Right hindlimb (tissue), 1 donor: ENCODE measurements at places on chromosomes 5 and 9.

GRCh38 chr5:43017428-43017815, 22.7 kb downstream of the ANXA2R start:
- no peak for DNase-seq

GRCh38 chr9:38006163-38006562, 62.9 kb downstream of the SHB start:
- no peak for DNase-seq

- DNase-seq = no peak
Measured at GRCh38 chr9:107008011-107008410, 145.0 kb downstream of the ZNF462 start.

DNA sequence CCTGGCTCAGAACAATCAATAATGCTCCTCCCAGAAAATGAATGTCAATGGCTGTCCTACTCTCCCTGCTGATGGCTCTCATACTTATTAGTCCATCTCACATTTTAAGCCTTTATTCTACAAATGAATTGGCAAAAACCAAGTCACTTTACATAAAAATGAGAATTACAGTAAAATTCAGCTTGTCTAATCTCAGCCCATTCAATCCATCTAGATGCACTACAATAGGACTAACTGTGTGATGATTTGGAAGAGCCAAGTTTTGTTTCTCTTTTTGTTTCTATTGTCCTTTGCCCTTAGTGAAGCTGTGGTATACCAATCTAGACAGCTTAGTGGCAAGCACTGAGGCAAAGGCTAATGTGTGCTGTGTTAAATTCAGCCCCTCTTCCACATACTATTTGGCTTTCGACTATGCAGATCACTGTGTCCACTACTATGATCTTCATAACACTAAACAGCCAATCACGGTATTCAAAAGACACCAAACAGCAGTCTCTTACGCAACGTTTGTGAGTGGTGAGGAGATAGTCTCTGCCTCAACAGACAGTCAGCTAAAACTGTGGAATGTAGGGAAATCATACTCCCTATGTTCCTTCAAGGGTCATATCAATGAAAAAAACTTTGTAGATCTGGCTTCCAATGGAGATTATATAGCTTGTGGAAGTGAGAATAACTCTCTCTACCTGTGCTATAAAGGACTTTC, 140.8 kb upstream of the ZNF462 start:
- no peak for DNase-seq

GRCh38 chr9:100700689-100701318, 122.9 kb downstream of the CAVIN4 start:
- DNase-seq = no peak

GRCh38 chr5:83973925-83974815, 253.5 kb upstream of the HAPLN1 start:
- no peak for DNase-seq

DNA sequence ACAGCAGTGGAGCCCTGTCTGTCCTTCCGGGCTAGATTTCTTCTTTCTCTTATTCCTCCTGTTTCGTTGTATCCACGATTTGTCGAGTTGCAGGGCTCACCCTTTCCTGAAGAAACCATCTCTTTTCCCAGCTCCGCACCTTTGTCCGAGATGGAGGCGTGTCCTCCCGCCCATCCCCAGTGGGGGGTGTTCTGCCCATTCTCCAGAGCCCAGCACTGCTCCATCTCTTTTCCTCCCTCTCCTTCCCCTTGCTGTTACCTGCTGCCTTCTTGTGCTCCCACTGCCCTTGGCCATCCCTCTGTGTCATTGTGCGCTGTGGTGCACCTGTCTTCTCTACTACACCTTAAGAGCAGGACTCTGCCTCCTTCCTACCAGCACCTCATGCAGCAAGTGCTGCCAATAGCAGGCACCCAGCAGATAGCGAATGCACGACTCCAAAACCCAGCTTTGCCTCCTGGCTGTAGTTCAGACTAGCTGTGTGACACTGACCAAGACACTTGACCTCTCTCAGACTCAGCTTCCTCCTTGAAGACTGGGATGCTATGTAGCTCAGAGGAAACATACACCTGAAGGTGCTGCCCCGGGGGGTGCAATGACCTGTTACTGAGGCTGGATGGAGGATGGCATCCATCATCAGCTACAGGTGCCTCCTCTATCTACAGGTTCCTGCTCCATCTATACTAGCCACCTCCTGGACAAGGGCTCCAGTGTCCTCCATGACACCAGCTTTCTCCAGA, 8.9 kb downstream of the OR13J1 start:
- DNase-seq = no peak
